Activated naive CD4-positive, alpha-beta T cell (primary cell): ENCODE measurements at places on chromosomes 3 and 15.

GRCh38 chr3:188508454-188508853, 354.5 kb downstream of the LPP start:
- DNase-seq = no peak

- no peak for DNase-seq
Observed at GRCh38 chr3:183641882-183642281, 6.5 kb downstream of the KLHL24 start.

- no peak for DNase-seq
Observed at GRCh38 chr15:74790080-74790916, 8.4 kb downstream of the CSK start.

DNA sequence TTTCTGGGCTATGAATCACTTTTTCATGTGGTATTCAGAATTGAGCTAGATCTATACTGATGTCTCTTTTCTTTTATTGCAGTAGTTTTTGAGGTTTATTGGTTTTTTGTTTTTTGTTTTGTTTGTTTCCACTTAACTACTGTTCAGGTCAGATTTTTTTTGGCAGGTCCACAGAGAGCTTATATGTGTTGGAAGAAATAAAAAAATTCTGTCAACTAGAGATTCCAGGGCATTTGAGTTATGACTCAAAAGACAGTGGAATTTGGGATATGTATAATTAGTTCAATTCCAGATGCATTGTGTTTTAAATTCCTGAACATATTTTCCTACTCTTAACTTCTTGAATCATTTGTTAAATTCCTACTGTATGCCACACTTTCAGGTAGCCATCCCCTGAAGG, 727.2 kb downstream of the SI start:
- DNase-seq = no peak

DNA sequence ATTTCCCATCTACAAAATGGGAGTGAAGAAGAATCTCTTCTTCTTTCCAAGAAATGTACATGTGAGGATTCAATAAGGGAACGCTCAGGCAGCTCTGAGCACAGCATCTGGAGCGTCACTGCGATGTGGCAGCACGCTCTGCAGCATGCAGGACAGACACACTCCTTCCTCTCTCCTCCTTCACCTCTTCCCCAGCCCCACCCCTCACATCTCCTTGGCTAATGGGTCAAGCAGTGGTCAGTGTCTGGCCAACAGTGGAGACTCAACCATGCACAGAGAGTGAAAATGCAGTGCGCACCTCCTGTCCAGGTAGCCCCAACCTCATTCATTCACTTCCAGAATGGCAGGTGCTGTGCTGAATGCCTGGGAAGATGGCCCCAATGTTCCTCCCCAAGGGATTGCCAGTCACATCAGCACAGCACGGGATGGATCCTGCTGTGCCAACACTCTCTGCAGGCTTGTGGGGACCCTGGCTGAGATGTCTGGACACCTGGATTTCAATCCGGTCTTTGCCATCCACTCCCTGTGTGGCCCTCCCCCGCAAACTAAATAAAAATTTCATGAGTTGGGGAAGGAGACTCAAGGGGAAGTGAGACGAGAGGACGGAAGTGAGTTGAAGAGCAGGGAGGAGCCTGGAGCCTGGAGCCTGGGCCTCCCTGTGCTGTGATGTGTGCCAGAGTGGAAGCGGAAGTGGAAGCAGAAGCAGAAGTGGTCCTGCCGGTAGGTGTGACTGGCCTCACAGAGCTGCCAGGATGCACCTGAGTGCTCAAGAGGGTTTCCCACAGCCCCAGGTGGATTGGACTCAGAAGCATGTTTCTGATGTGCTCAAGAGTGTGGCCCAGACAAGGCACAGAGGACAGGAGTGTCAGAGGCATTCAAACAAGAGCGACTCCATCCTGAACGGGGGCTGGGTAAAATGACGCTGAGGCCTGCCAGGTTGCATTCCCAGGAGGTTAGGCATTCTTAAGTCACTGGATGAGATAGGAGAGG, 163.9 kb downstream of the SMAD6 start:
- DNase-seq = no peak

- DNase-seq = no peak
Observed at GRCh38 chr3:142502187-142502985, 54.5 kb upstream of the XRN1 start.

DNA sequence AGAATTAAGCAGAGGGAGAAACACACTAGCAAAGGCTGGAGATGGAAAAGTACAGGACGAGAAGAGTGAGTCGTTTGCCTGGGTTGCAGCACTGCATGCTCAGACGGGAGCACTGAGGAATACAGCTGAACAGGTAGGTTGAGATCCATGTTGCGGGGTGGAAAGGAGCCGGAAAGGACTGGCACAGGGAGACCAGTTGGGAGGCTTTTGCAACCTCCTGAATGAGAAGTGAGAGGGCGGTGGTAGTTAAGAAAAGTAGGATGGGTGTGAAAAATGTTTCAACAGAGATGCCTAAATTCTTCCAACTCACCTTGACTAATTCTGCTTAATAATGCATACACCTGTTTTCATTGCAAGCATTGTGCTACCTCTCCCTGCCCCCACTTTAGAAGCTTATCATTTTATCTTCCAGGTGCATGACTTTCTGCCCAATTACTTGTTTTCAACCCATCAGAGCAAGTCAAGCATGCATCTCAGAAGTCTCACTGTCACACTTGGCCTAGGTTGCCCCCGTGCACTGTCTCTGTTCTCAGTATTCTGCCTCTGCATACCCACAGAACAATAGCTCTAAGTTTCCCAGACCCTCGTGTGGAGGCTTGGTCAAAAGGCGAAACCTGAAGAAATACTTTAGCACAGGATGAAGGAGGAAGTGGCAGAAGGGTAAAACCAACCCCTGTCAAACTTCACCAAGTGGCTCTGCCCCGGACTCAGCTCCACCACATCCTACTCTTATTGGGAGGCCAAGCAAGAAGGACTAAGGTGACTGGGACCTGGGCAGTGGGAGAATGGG, 199.3 kb upstream of the BCL6 start:
- no peak for DNase-seq

GRCh38 chr3:119669906-119670570, 7.2 kb downstream of the COX17 start:
- no peak for DNase-seq

GRCh38 chr3:151630938-151631441, 102.7 kb upstream of the AADACL2 start:
- DNase-seq = no peak

DNA sequence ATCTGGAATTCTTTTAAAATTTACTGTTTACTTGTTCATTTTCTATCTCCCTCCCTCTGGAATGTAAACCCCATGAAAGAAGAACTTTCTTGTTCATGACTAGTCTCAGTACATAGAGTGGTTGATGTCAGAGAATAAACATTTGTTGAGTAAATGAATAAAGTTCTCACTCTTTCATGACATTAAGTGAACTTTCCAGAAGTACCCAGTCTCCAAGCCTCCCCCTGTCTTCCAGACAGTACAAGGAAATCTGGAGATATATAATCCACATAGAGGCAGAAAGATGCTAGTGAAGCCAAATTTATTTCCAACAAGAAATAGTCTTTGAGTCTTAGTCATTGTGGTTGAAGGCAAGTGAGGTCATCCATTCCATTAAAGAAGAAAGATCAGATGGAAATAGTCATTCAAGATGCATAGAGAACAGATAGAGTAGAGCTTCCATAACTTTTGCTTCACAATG, 71.5 kb upstream of the GALNT15 start:
- DNase-seq = no peak

DNA sequence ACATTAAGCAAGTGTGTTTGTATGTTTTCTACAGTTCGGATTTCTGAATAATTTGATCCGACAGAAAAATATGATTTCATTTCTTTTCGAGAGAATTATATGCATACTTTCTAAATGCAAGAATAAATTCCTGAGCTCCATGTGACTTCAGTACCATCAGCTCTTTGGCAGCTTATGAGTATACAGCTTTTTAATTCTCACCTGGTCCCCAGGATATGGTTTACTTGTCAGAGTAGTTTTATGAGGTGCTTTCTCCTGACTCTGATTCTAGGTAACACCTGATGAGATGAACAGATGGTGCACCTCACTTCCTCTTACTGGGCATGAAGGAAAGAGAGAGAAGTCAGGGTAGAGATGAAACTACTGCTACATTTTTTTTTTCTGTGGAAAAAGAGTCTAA, 3.1 kb downstream of the HGD start:
- no peak for DNase-seq

GRCh38 chr3:99474776-99475175, 163.6 kb upstream of the COL8A1 start:
- DNase-seq = no peak

DNA sequence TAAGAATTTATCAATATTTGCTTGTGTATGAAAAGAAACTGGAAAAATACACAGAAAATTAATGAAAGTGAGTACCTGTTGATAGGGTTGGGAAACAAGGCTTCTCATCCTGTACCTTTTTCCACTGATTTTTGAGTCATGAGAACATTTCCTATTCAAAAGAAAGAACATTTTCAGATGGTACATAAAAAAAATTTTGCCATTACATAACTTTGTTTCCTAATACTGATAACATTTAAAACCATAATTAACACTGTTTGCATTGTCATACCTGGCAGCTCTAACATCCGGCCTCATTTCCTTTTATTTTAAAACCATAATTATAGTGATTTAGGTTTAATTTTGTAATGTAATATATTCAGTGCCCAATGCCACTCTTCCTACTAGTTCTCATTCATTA, 11.7 kb downstream of the NKTR start:
- no peak for DNase-seq

GRCh38 chr15:74130849-74131627, 652 bp downstream of the ISLR2 start:
- no peak for DNase-seq

- DNase-seq = no peak
Observed at GRCh38 chr3:30245858-30246622, 360.4 kb upstream of the TGFBR2 start.

DNA sequence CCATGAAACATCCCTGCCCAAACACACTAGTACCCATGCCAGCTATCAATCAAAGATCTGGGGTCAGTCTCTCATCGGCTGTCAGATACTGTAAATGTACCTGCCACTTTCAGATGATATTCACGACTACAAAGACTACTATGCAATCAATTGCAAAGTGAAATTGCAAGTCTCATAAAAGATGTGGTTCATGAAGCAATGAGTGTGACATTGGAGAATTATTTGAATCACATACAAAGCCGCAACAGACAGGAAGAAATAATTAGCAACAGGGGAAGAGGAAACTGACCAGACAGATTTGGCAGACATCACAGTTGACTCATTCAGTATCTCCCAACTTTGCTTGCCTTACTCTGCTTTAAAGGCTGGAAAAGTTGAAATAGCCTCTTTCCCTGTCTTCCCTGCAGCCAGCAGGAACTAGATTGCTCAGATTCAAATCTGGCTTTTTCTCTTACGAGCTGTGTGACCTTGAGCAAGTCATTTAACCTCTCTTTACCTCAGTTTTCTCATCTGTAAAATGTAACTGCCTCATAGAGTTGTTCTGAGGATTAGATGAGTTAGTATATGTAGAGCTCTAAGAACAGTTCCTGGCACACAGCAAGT, 95.7 kb upstream of the C3orf80 start:
- DNase-seq = no peak

DNA sequence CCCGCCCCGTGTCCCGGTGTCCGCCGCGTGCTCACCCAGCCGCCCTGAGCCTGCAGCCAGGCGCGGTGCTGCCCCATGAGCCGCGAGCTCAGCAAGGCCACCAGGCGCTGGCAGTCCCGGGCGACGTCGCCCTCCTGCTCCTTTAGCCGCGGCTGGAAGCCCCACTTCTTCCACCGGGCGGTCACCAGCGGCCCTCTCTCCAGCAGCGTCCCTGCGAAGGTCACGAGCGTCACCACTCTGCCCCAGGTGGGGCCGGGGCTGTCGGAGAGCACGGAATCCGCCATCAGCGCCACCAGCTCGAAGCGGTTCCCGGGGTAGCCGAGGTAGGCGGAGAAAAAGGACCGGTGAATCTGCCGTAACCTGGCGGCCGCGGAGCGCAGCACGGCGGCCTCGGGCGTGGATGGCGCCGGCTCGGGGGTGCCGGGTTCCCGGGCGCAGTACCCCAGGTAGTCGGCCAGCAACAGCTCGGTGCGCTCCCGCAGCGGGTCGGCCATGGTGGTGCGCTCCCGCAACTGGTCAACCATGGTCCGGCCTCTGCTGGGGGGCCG, 298 bp downstream of the BCL2L10 start:
- DNase-seq = peak; percentile 8

- no peak for DNase-seq
Observed at GRCh38 chr3:149101641-149102040, 15.3 kb upstream of the HLTF start.

- DNase-seq = no peak
Observed at GRCh38 chr3:145900056-145900829, 260.7 kb downstream of the PLOD2 start.

GRCh38 chr15:100877551-100877950, 2.1 kb upstream of the ALDH1A3 start:
- DNase-seq = no peak
